ENCODE measurements at places on chromosomes 4 and X.

DNA sequence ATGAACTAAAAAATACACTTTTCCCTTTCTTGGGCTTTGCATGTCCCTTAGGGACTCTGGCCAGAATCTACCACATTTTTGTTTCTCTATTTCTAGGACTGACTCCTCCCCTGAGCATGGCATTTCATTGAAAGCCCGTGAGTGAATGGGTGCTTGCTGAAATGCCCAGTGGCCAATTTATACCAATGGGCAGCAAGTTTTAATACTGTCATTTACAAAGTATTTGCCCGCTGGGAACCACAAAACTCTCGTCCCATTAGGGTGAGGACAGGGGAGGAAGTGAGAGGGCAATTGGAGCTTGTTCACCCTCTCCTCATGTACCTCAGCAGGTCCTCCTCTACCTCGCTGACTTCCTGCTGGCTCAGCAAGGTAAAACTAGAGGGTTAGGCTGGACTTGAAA, 1.1 kb downstream of the SRPX2 start:
- DNase-seq, result no peak

DNA sequence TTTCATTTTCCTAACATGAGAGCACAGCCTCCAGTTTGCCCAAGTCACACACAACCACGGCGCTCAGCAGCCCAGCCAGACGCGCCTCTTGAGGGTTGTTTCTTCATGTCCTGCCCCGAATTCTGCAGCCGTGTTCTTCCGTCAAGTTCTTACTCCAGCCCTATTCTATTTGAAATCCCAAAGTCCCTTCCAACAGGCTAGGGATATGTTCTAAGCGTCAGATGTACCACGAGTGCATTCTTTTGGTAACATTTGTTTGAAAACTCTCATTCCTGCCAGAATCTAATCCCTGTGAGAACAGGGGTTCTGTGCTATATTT, 23.1 kb downstream of the ACSL1 start:
- DNase-seq, result no peak

DNA sequence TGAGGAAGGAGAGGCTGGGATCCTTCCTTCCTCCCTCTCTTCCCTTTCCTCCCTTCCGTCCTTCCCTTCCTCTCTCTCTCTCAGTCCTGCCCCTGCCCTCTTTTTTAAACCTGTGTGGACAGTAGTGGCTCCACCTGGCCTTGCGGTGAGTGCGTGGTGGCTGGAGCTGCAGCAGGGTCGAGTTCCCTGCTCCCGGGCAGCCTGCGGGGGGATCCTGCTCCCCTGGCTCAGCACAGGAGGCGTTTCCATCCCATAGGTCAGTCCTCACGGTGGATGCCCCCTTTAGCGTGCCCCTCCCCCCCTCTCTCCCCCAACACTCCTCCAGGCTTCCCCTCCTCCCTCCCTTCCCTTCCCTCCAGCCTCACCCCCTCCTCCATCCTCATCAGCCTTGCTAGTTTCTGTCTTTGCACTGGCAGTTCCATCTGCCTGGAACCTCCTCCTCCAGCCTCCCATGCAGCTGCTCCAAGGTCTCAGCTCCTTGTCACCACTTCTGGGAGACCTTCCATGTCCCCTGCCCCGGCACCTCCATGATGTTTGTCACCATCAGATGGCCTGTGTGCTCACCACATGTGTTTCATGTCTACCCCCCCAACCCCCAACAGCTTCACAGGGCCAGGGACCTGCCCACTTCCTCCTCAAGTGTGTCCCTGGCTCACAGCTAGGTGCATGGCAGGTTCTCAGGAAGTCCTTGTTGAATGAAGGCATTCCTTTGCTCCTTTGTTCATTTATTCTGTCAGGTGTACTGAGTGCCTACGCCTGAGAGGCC, 68.4 kb downstream of the PSAPL1 start:
- DNase-seq, result no peak

GRCh38 chr4:159743971-159744370, 641.1 kb downstream of the RAPGEF2 start:
- DNase-seq, result no peak

GRCh38 chr4:73066928-73067327, 2.6 kb downstream of the COX18 start:
- DNase-seq, result no peak

DNA sequence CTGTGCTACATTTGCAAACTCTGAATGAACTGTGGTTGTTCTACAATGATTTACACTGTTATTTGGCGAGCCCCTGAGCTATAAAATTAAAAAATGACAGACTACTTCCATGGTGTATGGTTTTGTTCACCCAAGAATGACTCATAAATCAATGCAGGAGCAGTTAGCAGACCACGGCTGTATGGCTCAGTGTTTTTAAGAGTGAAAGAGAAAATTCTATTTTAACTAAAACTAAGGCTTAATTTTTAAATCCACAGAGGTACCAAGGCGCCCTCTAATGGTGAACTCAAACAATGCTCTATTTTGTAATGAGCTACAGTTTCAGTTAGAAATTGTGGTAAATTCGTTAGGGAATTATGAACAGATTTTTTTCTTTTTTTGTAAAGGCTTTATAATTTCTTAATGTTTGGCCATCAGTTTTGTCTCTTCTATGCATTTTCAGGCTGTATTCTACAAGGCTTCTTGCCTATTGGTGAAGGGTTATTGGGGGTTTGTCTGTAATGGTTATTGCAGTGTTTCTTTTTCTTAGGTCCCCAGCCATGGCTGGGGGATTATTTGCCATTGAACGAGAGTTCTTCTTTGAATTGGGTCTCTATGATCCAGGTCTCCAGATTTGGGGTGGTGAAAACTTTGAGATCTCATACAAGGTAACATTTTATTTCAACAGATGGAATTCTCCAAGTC, 32.5 kb downstream of the HMGB2 start:
- DNase-seq, result no peak

DNA sequence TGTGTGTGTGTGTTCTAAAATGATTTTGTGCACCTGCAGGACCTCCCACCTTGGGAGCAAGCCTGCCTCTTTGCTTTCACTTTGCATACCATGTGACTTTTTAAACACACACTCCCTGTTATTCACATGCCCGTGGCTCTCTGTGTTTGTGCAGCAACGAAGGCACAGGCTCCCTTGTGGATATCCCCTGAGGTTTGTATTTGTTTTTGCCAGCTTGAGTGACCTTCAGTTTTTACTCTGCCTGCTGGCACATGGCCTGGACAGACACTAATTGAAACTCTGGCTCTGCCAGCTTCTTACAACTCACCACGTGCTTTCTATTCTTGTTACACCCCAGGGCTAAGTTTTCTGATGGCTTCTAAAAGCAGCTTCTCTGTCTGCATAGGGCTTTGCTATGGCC, 885.8 kb downstream of the SH3BGRL start:
- DNase-seq, result no peak

DNA sequence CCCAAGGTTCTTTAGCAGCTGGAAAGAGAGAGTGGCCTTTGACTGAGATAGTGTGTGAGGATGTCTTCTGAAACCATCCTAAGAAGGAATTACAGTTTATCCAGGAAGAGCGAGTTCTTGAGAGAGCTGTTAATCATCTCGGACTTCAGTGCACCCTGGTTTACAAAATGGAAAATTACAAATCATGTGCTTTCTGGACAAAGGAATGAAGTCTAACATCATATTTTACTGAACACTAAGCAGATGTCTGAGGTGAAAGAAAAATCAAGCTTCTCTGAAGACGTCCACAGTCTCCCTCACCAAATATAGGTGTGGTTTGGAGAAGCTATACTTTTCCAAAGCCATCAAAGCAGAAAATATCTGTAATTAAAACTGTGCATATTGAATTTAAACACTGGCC, 30.8 kb upstream of the CYP2U1 start:
- no peak for DNase-seq

GRCh38 chr4:119008761-119009160, 120.1 kb downstream of the SYNPO2 start:
- no peak for DNase-seq

GRCh38 chrX:129741880-129742758, 3.3 kb downstream of the XPNPEP2 start:
- DNase-seq, result peak; percentile 25

DNA sequence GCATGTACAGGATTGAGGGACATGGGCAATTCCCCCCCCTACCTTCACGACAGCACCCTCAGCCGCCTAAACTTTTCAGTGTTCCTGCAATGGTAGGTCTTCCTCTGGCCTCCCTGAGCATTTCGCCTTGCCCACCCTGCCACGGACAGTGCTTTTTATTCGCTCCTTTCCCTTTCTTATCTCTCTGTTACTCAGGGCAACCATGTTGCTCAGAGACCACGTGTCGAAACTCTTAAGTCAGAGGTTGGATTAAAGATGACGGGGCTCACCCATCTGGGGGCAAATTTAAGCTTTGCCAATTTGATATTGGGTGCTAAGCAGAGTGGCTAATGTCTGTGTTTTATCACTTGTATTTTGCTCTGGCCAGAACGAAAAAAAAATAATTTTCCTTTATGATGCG, 20.4 kb downstream of the TENM3 start:
- DNase-seq, result no peak

- no peak for DNase-seq
Observed at GRCh38 chr4:73308286-73308685, 49.7 kb upstream of the ANKRD17 start.

GRCh38 chrX:72258174-72258573, 18.9 kb downstream of the RPS4X start:
- DNase-seq, result no peak

GRCh38 chr4:30122711-30123110, 597.5 kb upstream of the PCDH7 start:
- DNase-seq, result no peak

DNA sequence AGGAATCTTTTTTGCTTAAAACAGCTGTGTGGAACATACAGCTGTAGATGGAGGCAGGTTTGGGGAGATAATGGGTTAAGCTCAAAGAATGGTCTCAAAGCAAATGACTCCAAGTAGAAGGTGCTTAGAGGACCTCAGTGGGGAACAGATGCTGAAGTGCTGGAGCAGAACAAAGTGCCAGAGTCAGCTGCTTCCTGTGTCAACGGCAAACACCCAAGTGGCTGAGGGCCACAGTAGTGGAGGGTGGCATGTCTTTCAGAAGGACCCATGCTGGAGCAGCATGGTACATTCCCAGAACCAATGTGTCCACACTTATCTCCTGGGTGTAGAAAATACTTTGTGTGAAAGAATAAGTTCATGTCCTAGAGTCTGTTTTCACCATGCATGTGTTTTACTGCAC, 197.5 kb downstream of the CCNG2 start:
- DNase-seq, result no peak

DNA sequence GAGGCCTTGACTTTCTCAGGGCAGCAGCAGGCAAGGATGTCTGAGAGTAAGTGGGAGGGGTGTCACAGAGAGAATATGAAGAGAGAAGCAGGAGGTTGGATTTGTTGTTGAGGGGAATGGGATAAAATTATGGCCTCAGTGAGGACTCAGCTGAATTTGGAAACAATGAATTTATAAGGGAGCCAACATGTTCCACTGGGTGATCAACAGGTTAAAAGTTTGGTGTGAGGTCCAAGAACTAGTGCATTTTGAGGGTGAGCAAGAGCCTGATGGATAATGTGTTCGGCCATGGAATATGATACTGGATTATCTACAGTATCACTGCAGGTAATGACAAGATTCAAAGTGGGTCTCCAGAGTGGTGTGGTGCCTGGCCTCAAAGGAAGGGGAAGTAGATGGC, 33.5 kb downstream of the LIMCH1 start:
- DNase-seq, result no peak

DNA sequence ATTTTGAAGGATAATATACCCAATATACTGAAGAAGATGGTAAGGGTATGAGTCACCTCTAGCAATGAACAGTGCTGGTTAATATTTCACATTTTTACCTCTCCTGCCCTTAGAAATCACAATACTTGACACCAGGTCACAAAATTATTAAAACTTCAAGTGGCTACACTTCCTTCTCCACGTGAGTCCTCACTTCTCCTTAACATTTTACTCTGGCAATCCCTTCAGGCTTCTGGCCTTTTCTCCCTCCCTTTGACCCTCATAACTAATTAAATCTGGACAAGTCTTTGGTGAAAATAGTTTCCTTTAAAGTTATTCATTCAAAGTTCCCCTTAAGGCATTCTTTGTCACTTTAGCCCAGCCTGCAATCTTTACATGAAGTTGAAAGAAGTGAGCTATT, 190.4 kb downstream of the UNC5C start:
- no peak for DNase-seq

DNA sequence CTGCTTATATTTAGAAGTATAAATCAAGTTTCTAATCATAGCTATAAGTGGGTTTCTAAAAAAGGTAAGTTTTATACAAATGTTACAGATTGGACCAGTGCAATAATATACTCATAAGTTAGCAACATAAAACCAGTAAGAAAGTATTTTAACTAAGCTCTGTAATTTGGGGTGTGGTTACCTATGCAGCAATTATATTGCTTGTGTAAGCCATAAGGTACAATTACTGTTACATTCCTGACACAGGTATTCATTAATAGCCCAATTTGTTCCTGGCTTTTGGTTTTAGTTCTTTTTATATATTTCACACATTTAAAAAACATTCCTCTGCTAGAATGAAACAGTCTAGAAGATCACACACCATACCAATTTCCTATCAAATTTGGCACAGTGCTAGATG, 115.1 kb downstream of the FRYL start:
- DNase-seq, result no peak

- no peak for DNase-seq
Observed at GRCh38 chr4:185305979-185306442, 89.7 kb downstream of the LRP2BP start.

DNA sequence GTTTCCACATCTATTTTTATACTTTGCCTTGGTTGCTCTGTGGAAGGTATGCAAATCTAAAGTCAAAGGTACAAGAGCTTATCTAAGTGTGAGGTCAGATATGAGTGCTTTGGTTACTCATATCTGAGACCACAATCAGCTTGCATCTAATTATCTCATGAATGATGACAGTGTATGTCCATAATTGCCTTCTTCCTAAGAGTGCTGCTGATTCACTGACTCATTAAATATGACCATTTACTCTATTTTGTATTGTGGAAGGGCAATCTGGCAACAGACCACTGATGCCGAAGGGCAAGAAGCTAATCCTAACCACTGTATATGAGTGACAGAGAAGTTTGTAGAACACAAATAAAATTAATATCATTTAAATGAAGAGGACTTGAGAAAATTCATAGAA, 1190.2 kb upstream of the AGA start:
- peak; percentile 86 for DNase-seq

DNA sequence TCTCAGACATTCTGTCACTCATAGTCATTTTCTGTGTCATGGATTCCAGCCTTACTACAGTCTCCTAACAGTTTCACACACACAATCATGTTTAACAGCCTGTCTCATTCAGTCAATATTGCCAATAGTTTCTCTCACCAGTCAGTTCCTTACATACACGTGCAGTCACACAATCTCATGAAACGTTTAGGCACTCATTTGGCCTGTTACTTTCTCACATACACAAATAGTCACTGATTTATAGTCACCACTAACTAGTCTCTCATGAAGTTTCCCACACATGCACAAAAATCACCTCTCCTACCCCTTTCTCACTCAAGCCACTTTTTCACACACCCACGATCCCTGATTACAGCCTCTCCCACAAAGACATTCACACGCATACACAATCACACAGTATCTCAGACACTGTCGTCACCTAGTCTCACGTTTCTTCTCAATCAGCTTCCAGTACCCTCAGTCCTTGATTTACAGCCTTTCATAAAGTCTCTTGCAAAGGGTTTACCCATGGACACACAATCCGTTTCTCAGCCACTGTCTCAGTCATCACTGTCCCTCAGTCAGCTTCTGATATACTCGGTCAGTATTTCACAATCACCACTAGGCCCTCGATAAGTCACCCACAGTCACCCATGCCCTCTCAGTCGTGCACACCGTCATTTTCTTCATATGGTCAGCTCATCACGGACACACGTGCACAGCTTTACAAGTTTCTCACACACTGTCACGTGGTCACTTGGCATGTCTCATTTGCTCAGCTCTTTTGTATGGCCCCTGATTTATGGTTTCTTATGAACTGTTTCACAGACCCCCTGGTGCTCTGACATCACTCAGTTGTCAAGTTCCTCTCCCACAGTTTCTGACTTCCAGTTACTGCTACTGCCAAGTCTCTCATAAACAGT, 4.2 kb upstream of the CFP start:
- DNase-seq, result no peak
